ENCODE measurements at places on chromosomes 7 and 10. TPM values are rescaled to one million over a fixed set of nuclear protein-coding genes. Genes with fewer than 3 reads are reported as not detected.

ADCY1 gene
- total RNA-seq, result 19.0 TPM

DNA sequence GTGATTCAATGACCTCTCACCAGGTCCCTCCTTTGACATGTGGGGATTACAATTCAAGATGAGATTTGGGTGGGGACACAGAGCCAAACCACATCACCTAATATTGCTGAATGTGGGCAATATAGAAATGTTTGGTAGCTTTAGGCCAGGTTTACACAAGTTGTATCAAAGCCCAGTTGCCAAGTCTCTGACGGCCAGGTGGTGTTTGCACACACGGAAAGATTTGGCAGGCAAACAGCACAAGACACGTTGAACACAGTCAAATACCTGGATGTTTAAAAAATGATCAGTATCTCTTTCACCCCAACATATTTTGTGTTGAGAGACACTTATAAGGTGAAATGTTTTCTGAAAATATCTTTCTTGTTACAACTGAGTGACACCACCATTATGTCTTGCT lies 294.4 kb upstream of the MKI67 start:
- no peak for DNase-seq
- H3K4me3 ChIP-seq, result no peak overlapping the region
- H3K36me3 ChIP-seq, result no peaks in the 10 kb centered on the region
- H3K27me3 ChIP-seq, result peaks cover 21% of the 10 kb centered on the region
- no peak overlapping the region for H3K27ac ChIP-seq
- peaks cover 16% of the 10 kb centered on the region for H3K4me1 ChIP-seq

CNPY1 gene
- not detected for total RNA-seq

PAPOLB gene
- total RNA-seq, result 0.07 TPM

DNA sequence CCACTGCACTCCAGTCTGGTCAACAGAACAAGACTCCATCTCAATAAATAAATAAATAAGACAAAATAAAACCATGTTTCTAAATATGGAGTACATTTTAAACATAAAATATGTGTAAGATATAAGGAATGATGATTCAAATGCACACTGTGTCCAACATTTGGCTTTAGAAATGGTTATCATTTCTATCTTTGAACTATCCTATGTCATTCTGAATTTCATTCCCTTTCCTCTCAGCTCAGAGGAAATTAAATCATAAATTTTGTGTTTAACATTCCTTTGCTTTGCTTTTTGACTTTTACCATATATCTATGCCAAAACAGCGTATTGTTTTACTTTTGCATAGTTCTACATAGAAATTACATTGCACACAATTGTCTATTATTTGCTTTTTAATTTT lies 130.9 kb downstream of the GNAT3 start:
- no peak overlapping the region for H3K27ac ChIP-seq
- no peaks in the 10 kb centered on the region for H3K36me3 ChIP-seq
- H3K4me3 ChIP-seq, result no peak overlapping the region
- no peaks in the 10 kb centered on the region for H3K27me3 ChIP-seq

- no peak overlapping the region for H3K4me3 ChIP-seq
- no peaks in the 10 kb centered on the region for H3K36me3 ChIP-seq
- no peaks in the 10 kb centered on the region for H3K4me1 ChIP-seq
- H3K27ac ChIP-seq, result no peak overlapping the region
These were observed 530.9 kb upstream of the POM121L12 start for GRCh38 chr7:52504561-52504960.

- peaks cover 60% of the 10 kb centered on the region for H3K4me1 ChIP-seq
- peaks cover 75% of the 10 kb centered on the region for H3K27me3 ChIP-seq
- DNase-seq, result no peak
These were observed 216.3 kb downstream of the LRMDA start for GRCh38 chr10:75647675-75648074.

GRCh38 chr10:19491166-19491565 lies 325.1 kb upstream of the PLXDC2 start:
- H3K4me1 ChIP-seq, result no peaks in the 10 kb centered on the region
- H3K4me3 ChIP-seq, result no peak overlapping the region
- DNase-seq, result no peak

DNA sequence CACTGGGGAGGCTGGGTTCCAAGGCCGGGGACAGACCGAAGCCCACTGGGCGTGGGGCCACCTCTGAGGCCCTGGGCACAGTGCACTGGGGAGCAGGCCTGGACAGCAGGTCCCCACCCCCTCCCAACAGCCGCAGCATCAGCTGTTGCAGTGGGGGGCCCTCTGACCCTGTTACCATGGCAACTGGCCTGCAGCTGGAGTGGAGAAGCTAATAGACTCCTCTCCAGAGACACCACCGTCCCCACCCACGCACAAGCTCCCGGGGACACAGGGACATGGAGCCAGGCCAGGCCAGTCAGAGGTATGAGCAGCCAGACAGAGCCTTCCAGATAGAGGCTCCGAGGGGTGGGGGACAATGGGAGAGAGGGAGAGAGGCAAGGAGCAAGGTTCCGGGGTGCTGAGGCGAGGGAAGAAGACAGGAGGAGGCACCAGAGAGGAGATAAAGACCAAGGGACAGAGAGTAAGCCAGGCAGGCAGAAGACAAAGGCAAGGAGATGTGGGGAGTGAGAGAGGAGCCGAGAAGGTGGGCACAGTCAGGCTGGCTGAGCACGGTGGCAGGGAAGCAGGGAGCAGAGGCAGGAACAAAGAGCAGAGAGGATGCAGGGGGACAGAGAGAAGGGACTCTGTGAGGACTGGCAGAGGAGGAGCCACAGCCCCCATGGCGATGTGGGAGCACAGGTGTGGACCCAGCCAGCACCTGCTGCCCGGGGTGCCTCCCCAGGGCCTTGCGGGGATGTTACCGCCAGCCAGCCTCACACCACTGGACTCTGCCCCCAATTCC lies 6.7 kb downstream of the KCNH2 start:
- peak overlapping the region; percentile 48 for H3K27ac ChIP-seq
- no peak for DNase-seq
- peaks cover 44% of the 10 kb centered on the region for H3K27me3 ChIP-seq
- H3K36me3 ChIP-seq, result no peaks in the 10 kb centered on the region
- H3K4me3 ChIP-seq, result peak overlapping the region; percentile 49
- peaks cover 40% of the 10 kb centered on the region for H3K4me1 ChIP-seq

GRCh38 chr10:126902157-126902556 lies 3.1 kb upstream of the DOCK1 start:
- DNase-seq, result no peak
- peaks cover 3% of the 10 kb centered on the region for H3K27me3 ChIP-seq
- H3K27ac ChIP-seq, result no peak overlapping the region
- H3K4me1 ChIP-seq, result peaks cover 23% of the 10 kb centered on the region

GRCh38 chr7:54326592-54327167 lies 215.5 kb upstream of the VSTM2A start:
- no peak for DNase-seq
- no peak overlapping the region for H3K27ac ChIP-seq
- H3K4me1 ChIP-seq, result no peaks in the 10 kb centered on the region
- no peak overlapping the region for H3K4me3 ChIP-seq

DNA sequence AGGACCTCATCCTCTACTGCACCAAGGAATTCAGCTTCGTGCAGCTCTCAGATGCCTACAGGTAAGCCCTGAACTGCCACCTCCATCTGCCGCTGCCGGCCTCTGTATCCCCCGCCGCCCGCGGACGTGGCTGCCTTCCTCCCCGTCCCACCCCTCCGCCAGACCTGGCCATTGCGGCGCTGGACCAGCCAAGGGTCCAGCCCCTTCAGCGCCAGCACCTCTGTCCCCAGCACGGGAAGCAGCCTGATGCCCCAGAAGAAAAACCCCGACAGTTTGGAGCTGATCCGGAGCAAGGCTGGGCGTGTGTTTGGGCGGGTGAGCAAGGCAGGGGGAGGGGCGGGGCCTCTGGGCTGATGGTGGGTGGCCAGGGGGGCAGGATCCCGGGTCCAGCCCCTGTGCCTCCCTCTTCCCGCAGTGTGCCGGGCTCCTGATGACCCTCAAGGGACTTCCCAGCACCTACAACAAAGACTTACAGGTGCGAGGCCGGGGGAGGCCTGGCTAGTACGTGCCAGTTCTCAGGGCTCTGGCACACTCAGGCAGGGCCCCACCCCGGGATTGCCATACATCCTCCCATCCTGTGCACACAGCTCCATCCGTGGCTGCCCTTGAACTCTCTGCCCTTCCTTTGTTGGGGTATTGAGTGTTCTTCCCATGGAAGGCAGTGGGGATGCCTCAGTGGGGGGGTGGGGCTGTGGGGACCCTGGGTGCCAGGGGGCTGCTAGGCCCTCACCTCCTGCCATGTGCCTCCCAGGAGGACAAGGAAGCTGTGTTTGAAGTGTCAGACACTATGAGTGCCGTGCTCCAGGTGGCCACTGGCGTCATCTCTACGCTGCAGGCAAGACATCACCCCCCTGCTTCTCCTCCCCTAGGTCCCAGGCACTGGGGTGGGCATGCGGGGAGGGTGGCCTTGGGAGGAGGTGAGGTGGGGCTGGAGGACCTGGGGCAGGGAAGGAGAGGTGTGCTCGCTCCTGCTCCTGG lies 13.5 kb downstream of the ASL start:
- H3K27me3 ChIP-seq, result no peaks in the 10 kb centered on the region
- no peak overlapping the region for H3K27ac ChIP-seq
- no peaks in the 10 kb centered on the region for H3K36me3 ChIP-seq
- no peak for DNase-seq
- no peaks in the 10 kb centered on the region for H3K4me1 ChIP-seq

DNA sequence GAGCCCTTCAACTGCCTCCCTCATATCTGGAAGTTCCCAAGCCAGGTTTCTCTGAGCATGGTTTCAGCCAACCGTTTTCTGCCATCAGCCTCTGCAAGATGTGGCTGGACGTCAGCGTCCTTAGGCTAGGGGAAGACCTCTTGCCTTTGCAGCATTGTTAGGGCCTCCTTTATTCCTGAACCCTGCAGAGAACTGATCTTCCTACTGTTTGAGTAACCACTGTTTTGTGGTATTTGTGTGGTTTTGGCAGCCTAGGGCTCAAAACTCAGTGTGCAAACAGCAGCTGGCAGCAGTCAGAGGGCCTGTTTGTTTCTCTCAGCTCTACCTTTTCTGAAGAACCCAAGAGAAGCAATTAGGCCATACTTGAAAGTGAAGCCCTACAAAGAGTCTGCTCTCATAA lies 83.4 kb upstream of the SEMA3E start:
- no peak overlapping the region for H3K27ac ChIP-seq
- H3K4me3 ChIP-seq, result no peak overlapping the region
- DNase-seq, result no peak
- H3K36me3 ChIP-seq, result no peaks in the 10 kb centered on the region
- peaks cover 6% of the 10 kb centered on the region for H3K4me1 ChIP-seq

- H3K4me3 ChIP-seq, result no peak overlapping the region
- H3K4me1 ChIP-seq, result no peaks in the 10 kb centered on the region
- DNase-seq, result no peak
- H3K27me3 ChIP-seq, result no peaks in the 10 kb centered on the region
- no peak overlapping the region for H3K27ac ChIP-seq
- H3K36me3 ChIP-seq, result no peaks in the 10 kb centered on the region
These were observed 151.3 kb downstream of the HGF start for GRCh38 chr7:81618396-81619014.

POLR2J2 gene
- total RNA-seq, result 9.4 TPM

- H3K4me3 ChIP-seq, result no peak overlapping the region
- H3K27me3 ChIP-seq, result no peaks in the 10 kb centered on the region
These were observed 257.8 kb upstream of the ZNF32 start for GRCh38 chr10:43906490-43906889.

GRCh38 chr7:112880818-112881418 lies 90.7 kb upstream of the TMEM168 start:
- no peak overlapping the region for H3K4me3 ChIP-seq
- no peaks in the 10 kb centered on the region for H3K27me3 ChIP-seq
- H3K27ac ChIP-seq, result no peak overlapping the region

DNA sequence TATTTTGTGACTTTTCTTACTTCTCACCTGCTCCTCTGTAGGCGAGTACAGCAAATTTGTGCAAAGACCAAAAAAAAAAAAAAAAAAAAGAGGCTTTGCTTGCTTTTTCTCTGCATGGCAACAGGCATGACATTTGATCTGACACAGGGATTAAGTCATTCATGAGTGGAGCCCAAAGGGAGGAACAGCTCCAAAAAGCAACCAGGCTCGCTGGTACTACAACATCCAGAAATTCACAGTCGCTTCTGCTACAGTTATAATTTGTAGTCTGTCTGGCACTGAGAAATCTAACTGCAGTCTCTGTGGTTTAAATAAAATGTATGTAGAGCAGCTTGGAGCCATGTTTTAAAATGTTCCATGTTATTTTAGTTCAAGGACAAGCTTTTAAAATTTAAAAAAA lies 31.7 kb downstream of the MKX start:
- peaks cover 12% of the 10 kb centered on the region for H3K27me3 ChIP-seq
- H3K36me3 ChIP-seq, result no peaks in the 10 kb centered on the region
- H3K4me1 ChIP-seq, result no peaks in the 10 kb centered on the region
- no peak for DNase-seq
- no peak overlapping the region for H3K27ac ChIP-seq

CHN2 gene
- 34.0 TPM for total RNA-seq

TUBB8 gene
- 0.46 TPM for total RNA-seq

DNA sequence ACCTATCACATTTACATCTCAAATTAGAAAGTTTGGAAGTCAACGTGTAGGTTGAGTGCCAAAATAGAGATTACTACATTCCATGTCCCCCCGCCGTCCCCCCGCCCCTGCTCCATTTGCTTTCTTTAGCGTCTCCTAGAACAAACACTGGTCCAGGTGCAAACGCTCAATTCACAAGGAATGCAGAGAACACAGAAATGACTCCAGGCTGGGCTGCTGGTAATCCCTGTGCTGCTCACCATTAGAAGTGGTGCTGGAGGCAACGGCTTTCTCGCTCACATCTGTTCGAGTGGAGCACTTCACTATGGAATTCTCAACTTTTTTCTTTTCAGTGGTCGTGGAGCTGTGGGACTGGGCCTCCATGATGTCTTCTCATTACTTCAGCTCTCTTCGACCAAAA lies 14.1 kb downstream of the GLI3 start:
- H3K36me3 ChIP-seq, result peaks cover 63% of the 10 kb centered on the region
- H3K4me1 ChIP-seq, result peaks cover 74% of the 10 kb centered on the region
- H3K4me3 ChIP-seq, result no peak overlapping the region
- H3K27me3 ChIP-seq, result peaks cover 3% of the 10 kb centered on the region
- H3K27ac ChIP-seq, result no peak overlapping the region

MAGI2 gene
- 5.7 TPM for total RNA-seq

- no peak overlapping the region for H3K27ac ChIP-seq
- H3K36me3 ChIP-seq, result no peaks in the 10 kb centered on the region
- no peak overlapping the region for H3K4me3 ChIP-seq
- H3K4me1 ChIP-seq, result no peaks in the 10 kb centered on the region
These were observed 490.0 kb downstream of the PTPRN2 start for GRCh38 chr7:158097453-158098124.

DNA sequence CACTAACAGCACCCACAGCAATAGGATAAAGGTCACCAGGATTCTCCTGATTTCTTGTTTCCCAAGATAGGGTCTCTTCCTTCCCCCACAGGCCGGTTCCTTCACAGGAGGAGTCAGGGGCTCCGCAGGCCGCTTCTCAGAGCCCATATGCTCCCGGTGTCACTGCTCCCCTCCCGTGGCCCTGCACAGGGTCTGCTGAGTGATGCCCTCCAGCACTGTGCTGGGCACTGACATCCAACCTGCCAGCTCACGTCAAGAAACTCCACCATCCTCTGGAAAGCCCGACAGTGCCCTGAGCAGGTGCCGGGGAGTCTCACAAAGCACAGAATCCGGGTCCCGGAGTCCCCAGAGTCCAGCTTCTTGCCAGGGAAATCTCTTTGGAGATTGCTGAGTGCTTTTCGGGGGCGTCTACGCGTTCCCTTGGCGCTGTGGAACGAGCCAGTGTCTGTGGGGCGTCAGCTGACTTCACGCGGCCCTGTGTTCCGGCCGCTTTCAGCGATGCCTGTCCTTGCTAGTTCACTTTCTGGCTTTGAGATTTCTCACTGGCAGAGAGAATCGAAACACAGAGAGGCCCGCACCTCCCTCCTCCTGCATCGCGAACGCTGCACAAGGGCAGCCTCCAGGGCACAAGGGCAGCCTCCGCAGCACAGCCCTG lies 567.5 kb downstream of the DNAJB6 start:
- H3K27ac ChIP-seq, result no peak overlapping the region
- H3K4me3 ChIP-seq, result no peak overlapping the region
- peaks cover 14% of the 10 kb centered on the region for H3K4me1 ChIP-seq
- no peak for DNase-seq
- no peaks in the 10 kb centered on the region for H3K36me3 ChIP-seq

Measured in type B pancreatic cell (in vitro differentiated cells).